Activated naive CD8-positive, alpha-beta T cell treated with anti-CD3 and anti-CD28 coated beads, Interleukin-2, amount 50 U/mL, for 16 hours (primary cell): ENCODE measurements at places on chromosomes 3 and 15.

GRCh38 chr3:188390775-188391443, 237.0 kb downstream of the LPP start:
- no peak for DNase-seq

DNA sequence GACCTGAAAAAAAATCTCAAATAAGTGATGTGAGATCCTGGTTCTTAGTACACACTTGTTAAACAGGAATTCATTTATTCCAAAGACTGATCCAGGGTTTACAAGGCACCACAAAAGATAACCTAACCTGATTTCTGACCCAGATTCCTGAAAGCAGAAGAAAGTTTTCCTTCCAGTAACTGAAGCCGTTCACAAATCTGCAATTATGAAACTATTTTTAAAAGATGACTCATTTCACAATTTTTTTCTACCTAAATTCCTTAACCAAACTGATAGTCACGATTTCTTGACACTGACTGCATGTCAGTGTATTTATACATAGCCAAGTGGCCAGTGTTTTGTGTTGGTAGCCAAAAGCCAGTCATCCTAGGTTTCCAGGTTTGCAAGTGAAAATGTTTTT, 17.1 kb downstream of the SLC9A9 start:
- no peak for DNase-seq

GRCh38 chr3:124078953-124079911, 87.3 kb upstream of the ROPN1 start:
- no peak for DNase-seq

GRCh38 chr15:79623488-79623887, 191.4 kb downstream of the MINAR1 start:
- DNase-seq, result no peak

GRCh38 chr3:33919312-33920120, 121.1 kb downstream of the PDCD6IP start:
- DNase-seq, result no peak

DNA sequence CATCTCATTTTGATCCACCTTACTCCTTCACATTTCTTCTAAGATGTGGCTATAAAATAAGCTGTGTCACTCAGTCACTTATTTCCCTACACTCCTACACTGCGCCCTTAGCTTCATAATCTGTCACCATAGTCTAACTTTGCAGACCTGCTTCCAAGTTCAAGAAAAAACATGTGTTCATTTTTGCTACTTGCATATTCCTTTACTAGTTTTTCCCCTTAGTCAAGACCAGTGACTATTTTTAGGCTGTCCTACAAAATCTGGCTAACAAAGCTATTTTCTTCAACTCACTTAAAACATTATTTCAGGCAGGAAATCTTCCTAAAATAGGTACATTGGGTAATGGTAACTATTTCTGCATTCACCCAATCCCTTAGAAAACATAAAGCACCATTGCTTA, 272.5 kb downstream of the TBC1D5 start:
- no peak for DNase-seq

- no peak for DNase-seq
These were observed 2.7 kb downstream of the PPP1R14D start for GRCh38 chr15:40825661-40826422.

- DNase-seq, result no peak
These were observed 51.7 kb upstream of the CAPN7 start for GRCh38 chr3:15154326-15154725.

GRCh38 chr3:46252980-46253379, 10.7 kb downstream of the CCR3 start:
- DNase-seq, result no peak

DNA sequence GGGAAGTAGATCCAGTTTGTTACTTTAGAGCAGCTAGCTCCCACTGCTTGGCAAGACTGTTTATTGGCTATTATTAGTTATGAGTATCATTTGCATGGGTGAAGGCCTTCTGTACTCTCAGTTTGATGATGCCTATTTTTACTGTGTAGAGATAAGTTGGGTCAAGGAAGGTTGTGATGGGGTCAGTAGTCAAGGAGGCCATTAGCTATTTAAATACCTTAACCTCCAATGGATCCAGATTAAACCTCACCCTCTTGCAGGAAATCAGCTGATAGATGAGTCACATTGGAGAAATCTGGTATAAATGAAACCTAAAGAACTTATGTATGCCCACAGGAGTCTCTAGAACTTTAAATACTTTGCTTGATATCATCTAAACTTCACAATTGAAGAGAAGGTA, 45.0 kb downstream of the THBS1 start:
- no peak for DNase-seq

- DNase-seq, result no peak
These were observed 58.8 kb downstream of the ARHGAP31 start for GRCh38 chr3:119352863-119353527.

DNA sequence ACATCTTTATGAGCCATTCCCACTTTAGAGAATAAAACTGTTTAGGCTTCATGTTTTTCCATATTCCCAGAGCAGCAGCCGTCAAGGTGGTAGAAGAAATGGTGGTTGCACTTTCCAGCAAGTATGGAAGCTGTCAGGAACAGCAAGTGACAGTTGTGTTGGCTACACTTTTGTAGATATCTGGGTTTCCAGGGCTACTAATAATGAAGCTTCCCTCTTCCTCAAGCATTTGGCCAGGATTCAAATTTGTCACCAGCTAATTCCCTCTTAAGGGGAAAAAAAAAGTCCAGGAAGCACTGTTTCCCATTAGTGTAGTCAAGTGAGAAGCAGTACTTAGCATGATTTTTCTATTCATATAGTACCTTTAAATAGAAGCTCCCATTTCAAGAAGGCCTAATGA, 252.8 kb downstream of the IGSF11 start:
- no peak for DNase-seq

DNA sequence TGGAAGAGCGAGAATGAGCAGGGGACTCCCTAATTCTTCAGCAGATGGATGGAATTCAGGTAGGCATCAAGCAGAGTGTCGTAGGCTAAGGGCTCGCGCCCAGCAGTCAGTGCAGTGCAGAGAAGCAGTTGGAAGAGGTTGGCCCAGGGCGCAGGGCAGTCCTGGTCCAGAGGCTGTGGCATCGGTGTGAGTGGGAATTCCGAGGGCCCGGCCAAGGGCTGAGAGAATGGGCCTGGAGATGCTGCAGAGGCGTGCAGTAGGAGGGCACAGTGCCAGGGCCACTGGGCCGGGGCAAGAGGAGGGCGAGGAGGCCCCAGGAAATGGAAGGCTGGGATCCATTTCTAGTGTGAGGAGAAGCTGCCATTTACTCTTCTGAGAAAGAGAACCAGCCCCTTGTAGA, 74.4 kb downstream of the AAGAB start:
- no peak for DNase-seq

- no peak for DNase-seq
These were observed 35.0 kb upstream of the DENND4A start for GRCh38 chr15:65827065-65827464.

DNA sequence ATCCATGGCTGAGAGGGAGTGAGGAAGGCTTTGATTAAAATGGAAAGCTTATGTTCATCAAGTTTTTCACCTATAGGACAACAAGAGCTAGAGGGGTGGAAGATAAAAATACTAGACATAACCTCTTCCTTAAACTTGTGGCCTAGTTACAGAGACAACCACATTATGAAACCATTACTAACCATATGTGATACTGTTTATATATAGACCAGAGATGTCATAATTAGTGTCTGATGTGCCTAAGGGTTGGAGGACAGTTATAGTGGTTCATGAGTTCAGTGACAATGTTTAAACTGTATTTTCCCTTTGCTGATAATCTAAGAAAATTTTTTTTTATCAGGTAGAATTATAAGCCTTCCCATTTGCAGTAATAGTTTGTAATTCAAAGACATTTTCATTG, 23.7 kb downstream of the PHLDB2 start:
- no peak for DNase-seq

- DNase-seq, result no peak
These were observed 58.1 kb upstream of the APEH start for GRCh38 chr3:49616061-49616460.

DNA sequence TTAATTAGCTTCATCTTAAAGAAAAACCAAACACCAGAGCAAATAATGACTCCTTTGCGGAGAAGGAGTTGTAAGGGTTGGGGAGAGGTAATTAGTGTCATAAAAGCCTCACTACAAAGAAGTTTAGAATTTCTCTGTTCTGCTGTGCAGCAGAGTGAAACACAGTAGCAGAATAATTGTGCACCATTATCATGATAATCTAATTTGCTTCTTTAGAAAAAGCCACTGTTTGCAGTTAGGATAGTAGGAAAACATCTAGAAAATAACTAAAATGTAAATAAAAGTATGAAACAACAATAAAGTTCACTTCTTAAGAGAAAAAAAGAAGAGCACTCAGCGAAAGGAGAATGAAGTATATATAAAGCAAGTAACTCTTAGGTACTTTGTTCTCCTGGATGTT, 5.5 kb downstream of the SHOX2 start:
- DNase-seq, result no peak

DNA sequence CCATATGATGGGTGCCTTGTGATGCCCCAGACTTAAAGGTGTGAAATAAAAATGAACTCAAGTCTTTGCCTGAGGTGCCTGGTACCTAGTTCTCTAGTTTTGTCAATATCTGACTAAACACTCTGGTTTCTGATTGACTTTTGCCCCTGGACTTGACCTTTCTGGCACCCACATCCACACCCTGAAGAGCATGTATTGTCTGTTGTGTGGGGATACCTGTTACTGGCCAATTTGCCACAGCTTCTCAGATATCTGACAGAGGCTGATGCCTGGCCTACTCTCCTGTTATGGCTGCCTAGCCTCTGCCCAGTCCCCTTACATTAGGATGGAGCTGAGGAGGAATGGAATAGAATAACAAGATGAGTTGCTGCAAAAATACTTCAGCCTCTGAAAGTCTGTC, 3.6 kb downstream of the ZBTB38 start:
- no peak for DNase-seq
